T-helper 2 cell (primary cell): ENCODE measurements at places on chromosomes 5 and 9.

- DNase-seq = no peak
Observed at GRCh38 chr9:129511285-129511900, 109.5 kb downstream of the C9orf50 start.

GRCh38 chr5:86878250-86878649 lies 260.5 kb downstream of the COX7C start:
- no peak for DNase-seq

DNA sequence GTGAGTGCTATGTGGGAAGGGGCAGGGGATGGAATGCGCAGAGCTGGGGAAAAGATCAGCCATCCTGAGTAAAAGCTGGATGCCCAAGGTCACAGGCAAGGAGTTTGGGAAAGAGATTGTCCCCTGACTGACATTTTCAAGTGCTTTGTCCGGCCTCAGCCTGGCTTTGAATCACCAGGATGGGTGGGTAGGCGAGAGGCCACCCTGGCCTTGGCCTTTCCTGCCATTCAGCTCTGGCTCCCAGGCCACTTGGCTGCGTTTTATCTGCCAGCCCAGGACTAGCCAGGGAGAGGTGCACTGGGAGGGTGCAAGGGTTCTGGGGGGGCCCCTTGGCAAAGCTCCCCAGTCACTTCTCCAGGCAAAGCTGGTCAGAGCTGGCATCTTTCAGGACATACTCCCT lies 37.4 kb upstream of the SYNPO start:
- no peak for DNase-seq

- no peak for DNase-seq
Observed at GRCh38 chr5:147160902-147161700, 73.7 kb upstream of the STK32A start.

DNA sequence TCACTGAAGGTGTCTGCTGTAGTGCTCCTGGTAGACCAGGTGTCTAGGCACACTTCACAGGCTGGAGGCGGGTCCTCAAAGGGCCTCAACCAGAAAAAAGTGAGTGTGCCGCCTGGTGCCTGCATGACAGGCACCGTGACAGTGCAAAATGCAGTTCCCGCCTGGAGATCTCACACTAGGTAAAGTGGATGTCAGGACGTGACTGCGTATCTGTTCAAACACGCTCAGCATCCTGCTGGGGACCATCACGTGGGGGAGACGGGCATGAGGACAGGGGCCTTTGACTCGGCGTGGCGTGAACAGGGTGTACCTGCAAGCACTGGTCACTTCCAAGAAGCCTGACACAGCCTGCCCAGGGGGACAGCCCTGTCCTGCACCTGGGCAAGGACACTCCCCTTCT lies 32.3 kb upstream of the NTNG2 start:
- no peak for DNase-seq

DNA sequence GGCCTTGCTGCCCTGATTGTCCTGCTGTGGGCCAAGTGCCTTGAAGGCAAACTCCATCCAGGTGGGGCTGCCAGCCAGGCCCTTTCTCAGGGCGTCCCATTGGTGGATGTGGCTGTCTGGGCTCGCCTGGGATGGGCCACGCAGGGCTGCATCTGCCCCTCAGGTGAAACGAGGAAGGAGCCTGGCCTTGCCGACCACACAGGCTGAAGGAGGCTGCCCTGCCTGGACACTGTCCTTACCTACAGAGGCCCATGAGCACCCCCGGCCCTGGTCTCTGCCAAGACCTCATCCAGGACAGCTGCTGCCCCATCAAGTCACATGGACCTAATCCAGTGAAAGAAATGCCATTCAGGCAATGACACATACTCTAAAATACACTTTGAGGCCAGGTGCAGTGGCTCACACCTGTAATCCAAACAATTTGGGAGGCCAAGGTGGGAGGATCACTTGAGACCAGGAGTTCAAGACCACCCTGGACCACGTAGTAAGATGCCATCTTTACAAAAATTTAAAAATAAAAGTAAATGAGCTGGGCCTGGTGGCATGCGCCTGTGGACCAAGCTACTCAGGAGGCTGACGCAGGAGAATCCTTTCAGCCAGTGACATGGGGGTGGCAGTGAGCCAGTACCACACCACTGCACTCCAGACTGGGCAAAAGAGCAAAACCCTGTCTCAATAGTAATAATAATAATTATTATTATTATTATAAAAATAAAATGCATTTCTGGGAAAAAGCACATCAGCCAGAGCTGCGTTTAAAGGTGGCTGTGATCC lies 33.9 kb downstream of the PNPLA7 start:
- DNase-seq = no peak

DNA sequence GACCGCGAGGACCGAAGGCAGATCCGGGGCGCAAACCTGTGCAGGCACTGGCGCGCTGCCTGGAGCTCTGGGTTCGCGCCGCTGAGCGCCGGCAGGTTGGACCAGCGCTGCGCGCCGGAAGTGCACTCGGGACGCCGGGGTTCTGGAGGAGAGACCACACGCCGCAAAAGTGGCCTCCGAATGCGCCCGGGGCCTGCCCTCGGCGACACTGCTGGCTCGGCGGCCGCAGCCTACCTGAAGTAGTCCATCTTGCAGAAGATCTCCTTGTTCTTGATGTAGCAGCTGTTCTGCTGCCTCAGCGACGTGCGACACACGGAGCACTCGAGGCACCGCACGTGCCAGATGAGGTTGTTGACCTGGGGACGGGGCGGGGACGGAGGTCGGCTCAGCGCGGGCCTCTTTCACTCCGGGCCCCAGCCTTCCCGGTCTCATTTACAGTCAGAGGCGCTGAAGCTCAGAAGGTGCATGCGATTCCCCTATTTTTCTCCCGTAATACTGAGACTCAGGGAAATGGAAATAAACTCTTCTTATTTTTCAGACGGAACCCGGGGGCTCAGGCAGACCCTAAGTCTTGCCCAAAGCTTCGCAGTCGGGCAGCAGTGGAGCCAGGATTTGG lies 2.5 kb downstream of the LHX6 start:
- DNase-seq = no peak

- DNase-seq = no peak
Observed at GRCh38 chr5:100161868-100162267, 373.3 kb upstream of the FAM174A start.
